Activated effector memory CD4-positive, alpha-beta T cell treated with anti-CD3 and anti-CD28 coated beads, Interleukin-2, amount 50 U/mL, for 16 hours (primary cell): ENCODE measurements at places on chromosomes 1 and 21.

GRCh38 chr1:207355513-207356295, 34.2 kb downstream of the CD55 start:
- DNase-seq, result no peak

DNA sequence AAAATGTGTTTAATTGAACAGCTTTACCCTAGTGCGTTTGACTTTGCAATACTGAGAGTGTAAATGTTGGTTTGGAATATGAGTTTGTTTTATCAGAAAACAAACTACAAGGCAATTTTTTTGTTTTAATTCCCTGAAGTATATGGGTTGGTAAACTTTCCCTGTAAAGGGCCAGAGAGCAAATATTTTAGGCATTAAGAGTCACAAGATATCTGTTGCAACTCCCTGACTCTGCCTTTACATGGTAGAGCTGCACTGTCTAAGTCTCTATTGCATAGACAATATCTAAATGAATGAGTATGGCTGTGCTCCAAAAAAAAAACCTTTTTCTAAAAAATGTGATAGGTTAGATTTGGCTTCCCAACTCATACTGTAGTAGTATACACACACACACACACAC, 115.1 kb upstream of the PBX1 start:
- no peak for DNase-seq

GRCh38 chr1:37724575-37724974, 32.3 kb downstream of the CDCA8 start:
- no peak for DNase-seq

DNA sequence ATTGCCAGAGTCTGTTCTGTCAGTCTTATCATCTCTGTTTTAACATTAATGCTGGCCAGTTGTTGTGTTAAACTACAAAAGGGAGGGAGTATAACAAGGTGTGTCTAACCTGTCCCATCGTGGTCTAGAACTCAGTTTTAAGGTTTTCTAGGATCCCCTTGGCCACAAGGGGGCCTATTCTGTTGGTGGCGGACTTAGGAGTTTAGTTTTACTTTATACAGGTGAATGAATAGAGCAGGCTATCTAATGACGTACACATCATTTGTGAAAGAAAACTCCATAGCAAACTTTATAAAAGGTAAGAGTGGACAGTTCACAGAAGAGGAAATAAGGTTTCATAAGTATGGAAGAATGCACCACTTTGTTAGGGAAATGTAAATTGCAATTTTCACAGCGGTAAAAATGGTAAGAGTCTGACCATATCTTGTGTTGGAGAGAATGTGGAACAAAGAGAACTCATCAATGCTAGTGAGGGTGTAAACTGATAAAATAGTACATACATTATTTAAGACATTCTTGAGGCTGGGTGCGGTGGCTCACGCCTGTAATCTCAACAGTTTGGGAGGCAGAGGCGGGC, 2.5 kb upstream of the ATF6 start:
- DNase-seq, result peak; percentile 76

GRCh38 chr1:71292203-71292602, 211.4 kb upstream of the ZRANB2 start:
- DNase-seq, result no peak

DNA sequence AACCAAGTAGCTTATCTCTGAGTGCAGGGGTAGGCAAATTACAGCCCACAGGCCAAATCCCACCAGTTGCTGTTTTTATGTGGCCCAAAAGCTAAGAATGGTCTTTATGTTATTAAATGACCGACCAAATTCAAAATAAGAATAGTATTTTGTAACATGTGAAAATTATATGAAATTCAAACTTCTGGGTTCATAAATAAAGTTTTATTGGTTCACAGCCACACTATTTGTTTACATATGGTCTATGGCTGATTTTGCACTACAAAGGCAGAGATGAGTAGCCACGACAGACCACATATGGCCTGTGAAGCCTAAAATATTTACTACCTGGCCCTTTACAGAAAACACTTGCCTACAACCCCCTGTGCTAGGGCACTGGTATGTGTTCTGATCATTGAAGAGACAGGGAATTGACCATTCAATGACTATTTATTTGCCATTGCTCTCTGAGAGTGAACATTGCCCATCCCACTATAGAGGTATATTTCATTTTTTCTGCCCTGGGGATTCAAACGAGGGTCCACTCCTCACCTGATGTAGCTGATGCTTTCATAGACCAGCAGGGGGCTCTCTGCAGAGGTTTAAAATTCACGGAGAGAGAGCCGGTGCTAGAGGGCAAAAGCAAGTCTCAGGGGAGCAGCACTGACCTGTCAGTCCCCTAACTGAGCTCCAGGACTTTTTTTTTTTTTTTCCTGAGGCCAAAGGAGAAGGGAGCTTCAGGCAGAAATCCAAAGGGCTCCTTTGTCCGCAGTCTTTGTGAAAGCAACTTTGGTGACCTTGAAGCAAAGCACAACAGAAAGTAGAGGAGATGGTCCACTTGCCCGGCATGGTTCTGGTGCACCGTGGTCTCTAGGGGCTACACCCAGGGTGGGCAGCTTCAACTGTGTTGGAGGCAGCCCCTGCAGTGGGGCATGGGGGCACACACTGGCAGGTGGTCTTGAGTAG, 7.3 kb upstream of the GNL2 start:
- DNase-seq, result peak; percentile 70

GRCh38 chr1:182050481-182051448, 10.7 kb downstream of the ZNF648 start:
- no peak for DNase-seq
